ENCODE measurements at places on chromosomes 3 and 15.

- DNase-seq = no peak
These were observed 259.8 kb upstream of the CTDSPL start for GRCh38 chr3:37601832-37602231.

GRCh38 chr15:22961762-22962161 lies 18.4 kb downstream of the CYFIP1 start:
- DNase-seq = no peak

DNA sequence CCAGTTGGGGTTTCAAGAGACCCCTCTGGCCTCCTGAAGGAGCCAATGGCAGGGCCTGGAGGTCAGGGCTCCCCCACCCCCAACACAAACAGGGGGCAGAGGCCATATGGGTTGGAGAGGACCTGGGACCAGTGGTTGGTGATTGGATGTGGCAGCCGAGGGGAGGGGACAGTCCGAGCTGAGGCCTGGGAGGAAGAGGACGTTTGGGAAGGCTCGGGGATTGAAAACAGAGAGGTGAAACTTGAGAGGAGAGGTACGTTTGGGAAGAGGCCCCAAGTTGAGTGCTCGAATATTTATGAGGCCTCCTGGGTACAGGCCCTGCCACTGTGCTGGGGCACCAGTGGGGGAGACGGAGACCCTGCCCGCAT lies 53.7 kb downstream of the DNAJB8 start:
- no peak for DNase-seq

DNA sequence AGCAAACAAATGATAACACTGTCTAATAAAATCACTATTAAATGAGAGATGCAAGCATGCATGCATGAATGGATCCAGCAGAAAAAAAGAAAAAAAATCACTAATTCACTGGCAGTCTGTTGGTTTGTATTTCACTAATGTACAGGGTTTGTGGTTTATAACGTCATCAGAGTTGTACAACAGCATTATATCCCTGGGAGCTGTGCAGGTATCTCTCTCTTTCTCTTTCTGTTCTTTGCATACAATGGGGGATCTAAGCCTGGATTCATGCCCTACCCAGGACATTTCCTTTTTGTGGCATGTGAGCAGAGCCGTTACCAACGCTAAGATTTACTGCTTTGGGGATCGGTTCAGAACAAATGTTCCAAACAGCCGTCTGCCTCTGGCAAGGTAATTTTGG lies 229.5 kb downstream of the SOX2 start:
- DNase-seq = no peak

GRCh38 chr15:58086491-58086890 lies 21.0 kb upstream of the ALDH1A2 start:
- DNase-seq = no peak

GRCh38 chr3:180352261-180352660 lies 249.7 kb upstream of the TTC14 start:
- no peak for DNase-seq

GRCh38 chr3:79406175-79406574 lies 361.6 kb downstream of the ROBO1 start:
- DNase-seq = no peak

- DNase-seq = no peak
These were observed 15.6 kb downstream of the ZIC1 start for GRCh38 chr3:147424581-147425387.

GRCh38 chr3:166580561-166580960 lies 743.3 kb upstream of the BCHE start:
- no peak for DNase-seq

All from stimulated activated CD8-positive, alpha-beta memory T cell treated with anti-CD3 and anti-CD28 coated beads, Interleukin-4, amount 100 ng/mL, for 1 hour (primary cell).